ENCODE measurements at places on chromosomes 11 and 22.

DNA sequence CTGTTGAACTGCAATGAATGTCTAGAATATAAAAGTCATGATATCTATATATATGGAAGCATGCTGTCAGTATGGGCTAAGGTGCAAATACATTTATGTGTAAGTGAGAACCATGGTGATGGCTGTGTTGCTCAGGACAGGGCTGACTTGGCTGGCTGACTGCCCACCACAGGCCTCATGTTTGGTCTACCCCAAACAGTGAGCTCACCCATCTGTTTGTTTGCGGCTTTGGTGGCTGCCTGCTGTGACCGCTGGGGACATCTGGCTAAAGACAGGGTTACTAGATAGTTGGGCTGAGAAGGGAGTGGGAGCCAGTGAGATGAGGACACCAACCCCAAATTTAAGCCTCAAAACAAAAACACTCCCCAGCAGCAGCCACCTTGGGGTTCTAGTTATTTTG lies 6.3 kb downstream of the CD44 start:
- no peak for DNase-seq

DNA sequence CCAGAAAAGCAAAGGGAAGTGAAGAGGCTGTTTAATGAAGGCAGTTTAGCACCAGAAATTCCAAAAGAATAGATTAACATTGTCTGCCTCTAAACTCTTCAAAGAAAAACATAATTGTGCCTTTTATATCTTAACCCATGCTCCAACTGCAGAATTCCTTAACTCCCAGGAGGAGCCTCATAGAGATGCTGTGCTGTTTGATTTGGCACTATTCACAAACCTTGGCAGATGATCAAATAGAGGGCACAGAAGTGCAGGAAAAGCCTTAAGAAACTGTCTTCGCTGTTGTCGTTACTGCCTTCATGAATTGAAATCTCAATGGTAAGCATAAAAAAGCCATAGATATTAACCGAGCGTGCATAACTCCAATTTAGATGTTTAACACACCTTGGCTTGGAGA lies 124.1 kb upstream of the MPPED2 start:
- no peak for DNase-seq

DNA sequence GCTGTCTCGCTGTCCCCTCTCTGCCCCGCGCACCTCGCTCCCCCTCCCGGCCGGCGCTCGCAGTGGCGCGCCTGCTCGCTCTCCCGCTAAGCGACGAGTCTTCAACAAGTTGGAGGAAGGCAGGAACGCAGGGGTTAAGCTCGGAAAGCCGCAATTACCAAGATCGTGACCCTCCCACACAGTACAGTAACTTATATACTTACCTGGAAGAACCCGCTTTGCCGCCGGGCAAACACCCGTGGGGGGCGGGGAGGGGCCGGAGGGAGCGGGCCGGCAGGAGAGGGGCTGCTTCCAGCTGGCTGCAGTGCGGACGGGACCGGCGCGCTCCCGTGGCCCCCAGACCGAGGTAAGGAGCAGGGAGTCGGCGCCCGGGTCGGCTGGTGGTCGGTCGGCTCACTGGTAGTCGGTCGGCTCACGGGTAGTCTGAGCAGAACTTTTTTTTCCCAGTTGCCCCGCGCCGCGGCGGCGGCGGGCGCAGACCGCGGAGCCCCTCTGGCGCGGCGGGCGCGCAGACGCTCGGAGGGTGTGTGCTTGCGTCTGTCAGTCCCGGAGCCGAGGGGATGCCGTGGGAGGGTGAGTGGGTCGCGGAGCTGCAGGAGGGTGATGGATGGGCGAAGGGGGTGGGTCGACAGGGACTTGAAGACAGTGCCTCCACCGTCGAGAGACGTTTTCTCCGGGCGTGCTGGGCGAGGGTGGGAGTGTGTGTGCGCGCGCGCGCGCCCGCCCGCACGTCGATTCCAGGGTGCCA lies 101.2 kb upstream of the HSD17B12 start:
- DNase-seq, result no peak

GRCh38 chr22:20170170-20170569 lies 19.3 kb upstream of the CCDC188 start:
- no peak for DNase-seq

DNA sequence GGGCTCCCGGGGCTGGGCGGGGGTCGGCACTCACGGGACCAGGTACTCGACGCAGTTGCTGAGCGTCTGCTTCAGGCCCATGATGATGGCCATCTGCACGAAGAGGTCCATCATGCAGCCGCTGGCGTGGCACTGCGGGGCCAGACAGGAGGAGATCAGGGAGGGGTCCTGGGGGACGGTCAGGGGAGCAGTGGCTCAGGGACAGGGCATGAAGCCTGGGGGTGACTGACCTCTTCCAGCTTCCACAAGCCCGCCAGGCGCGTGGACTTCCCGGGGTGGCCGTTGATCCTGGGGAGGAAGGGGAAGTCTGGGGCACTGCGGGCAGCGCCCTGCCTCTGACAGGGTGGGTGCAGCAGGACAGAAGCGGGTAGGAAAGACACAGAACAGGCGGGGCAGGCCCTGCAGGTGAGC lies 6.1 kb upstream of the SIGIRR start:
- peak; percentile 54 for DNase-seq

GRCh38 chr22:19803736-19804267 lies 43.2 kb downstream of the TBX1 start:
- no peak for DNase-seq

GRCh38 chr11:75308116-75308515 lies 43.3 kb downstream of the ARRB1 start:
- no peak for DNase-seq

- no peak for DNase-seq
Observed at GRCh38 chr11:27254744-27255446, 108.1 kb downstream of the CCDC34 start.

DNA sequence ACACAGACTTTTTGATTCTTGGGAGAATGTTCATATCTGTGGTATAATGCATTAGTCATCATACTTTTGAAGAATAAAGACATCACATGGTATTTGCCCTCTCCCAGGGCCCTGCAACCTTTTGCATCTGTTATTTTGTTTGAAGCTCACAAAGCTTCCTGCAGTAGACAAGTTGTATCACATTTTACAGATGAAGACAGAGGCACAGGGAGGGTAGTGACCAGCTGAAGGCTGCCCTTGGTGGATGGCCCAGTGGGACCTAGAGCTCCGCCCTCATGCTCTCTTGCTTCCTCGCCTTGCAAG lies 66.4 kb downstream of the UBASH3B start:
- DNase-seq, result no peak

- DNase-seq, result no peak
Observed at GRCh38 chr11:50412832-50413231, 380.2 kb downstream of the OR4C45 start.

DNA sequence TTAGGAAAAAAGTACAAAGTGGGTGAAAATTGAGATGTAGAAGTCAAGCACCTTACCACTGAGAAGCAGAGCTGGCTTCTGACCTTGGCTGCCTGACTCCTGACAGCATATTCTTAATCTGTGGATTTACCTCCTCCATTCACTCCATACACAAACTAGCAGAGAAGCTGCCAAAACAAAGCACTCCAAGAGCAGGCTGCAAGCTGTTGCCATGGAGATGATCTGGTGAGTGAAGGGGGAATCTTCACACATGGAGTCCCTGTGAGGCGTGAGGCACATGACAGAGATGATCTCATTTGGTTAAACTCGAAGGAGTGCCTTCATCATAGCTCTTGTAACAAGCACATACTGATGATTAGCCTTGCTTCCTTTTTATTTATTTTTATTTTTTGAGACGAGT lies 16.1 kb downstream of the COMMD9 start:
- DNase-seq, result no peak

DNA sequence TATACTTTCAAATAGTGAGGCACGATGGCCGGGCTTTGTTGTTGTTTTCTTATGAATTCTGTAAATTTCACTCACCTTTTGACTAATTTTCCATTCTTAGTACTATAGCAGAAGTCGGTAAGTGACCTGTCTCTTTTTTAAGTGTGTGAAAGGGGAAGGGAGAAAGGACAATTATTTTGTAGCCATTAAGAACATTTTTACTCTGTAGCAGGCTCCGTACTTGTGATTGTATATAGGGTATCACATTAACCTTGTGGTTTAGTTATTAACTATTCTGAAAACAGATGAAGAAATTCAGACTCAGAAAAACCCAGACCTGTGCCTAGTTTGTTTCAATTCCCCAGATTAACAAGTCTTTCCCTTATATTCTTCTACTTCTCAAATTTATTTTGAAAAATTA lies 78.7 kb downstream of the CASP12 start:
- no peak for DNase-seq

GRCh38 chr11:44775366-44775984 lies 48.7 kb downstream of the TSPAN18 start:
- DNase-seq, result no peak

GRCh38 chr22:27808451-27809225 lies 7.1 kb upstream of the MN1 start:
- no peak for DNase-seq

DNA sequence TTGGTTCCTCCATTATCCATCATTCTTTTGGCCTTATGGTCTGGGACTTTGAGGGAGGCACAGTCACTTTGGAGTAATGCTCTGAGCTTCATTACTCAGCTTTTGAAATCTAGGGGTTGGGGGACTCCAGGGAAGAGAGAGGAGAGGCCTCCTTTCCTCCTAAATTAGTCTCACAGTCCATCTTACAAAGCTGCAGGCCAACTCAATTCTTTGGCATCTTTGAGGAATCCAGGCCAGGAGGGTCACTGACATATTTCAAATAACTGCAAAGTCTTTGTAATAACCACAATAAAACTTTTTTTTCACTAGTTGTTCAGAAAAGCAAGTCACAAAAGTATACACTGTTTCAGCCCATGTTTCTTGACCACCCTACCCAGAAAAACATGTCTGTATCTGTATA lies 73.3 kb upstream of the FAR1 start:
- no peak for DNase-seq

DNA sequence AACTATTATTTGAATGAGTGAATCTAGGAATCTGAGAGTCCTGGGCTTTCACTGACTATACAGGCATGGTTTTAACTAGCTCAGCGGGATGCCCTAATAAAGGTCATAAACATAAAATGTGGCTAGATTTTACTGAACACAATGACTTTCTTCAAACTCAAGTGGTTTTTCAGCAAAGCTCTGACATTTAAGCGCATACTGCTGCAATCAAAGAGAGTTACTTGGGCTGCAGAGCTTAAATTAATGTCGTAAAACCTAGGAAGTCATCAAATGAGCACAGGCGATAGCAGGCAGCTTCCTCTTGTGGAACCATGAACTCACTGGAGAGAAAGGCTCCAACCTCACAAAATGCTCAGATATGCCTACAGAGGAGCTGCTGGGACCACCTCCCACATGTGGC lies 6.7 kb downstream of the CSNK2A3 start:
- no peak for DNase-seq

DNA sequence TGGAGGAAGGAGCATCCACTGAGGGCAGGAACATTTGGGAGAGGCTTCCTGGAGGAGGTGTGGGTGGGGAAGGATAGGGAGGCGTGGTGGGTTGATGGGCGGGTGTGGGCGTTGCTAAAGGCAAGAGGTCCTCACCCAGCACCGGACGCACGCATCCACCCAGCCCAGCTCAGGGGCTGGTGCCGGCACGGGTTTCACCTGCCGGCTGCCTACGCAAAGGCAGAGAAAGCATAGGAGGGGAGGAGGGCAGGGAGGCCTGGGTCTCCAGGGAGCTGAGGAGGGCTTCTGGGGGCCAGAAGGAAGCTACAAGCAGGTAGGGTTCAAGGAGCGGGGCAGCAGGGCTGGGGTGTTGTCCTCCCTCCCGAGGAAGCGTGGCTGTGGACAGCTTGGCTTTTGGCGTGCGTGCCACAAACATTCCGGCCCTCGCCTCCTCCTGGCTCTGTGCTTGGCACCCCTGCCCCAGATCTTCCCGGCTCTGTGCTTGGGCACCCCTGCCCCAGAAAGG lies 7.8 kb downstream of the SSH3 start:
- DNase-seq, result no peak

- DNase-seq, result no peak
Observed at GRCh38 chr11:83120327-83120726, 36.6 kb upstream of the PCF11 start.

DNA sequence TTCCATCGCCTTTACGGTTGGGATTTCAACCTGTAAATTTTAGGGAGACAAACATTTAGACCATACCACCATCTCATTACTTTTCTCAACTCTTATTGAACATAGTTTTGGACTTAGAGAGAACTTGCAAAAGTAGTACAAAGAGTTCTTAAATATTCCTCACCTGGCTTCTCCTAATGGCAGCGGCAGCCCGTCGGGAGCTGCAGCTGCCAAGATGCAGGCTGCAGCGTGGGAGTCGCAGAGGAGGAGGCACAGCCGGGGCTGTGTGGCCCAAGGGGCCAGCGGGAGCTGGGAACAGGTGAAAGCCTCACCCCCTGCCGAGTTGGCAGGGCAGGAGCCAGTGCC lies 23.1 kb upstream of the RNASEH2C start:
- no peak for DNase-seq

- DNase-seq, result no peak
Observed at GRCh38 chr11:29319210-29319609, 697.6 kb downstream of the KCNA4 start.

DNA sequence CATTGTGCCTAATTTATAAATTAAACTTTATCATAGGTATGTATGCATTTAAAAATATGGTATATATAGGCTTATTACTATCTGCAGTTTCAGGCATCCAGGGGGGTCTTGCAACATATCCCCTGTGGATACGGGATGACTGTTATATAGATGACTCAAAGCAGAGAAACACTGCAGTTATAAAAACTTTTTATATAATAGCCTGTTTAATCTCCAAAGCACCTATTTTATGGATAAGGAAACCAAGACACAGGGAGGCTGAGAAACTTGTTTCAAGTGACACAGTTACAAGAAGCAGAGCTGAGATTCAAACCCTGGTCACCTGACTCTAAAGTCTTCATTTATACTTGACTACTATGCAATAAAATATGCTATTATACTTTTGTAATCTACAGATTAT lies 897.7 kb downstream of the KCNA4 start:
- DNase-seq, result no peak

DNA sequence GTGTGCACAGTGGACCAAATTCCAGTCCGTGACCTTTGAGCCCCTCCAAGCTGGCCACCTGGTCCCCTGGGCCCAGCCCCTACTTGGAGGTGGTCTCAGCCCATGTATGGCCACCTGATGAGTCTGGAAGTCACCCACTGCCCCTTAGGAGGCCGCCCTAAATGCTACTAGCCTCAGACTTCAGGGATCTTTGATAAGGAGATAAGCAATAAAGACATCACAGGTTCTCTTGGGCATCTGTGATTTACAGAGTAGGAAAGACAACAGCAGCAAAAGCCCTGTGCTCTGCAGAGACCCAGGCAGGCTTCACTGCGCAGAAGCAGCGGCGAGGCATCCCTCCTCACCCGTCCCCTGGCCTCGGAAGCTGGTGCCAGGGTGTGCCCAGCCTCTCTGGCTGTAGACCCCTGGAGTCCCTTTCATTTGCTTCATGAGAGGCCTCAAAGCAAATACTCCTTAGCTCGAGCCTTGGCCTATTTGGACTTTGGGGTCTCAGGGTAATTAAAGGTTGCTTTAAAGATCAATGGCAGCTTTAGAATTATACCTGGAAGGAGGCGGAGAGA lies 360.1 kb downstream of the TBC1D22A start:
- DNase-seq, result no peak

Measured in RWPE2 (cell line).